ENCODE measurements at places on chromosomes 1 and 21.

DNA sequence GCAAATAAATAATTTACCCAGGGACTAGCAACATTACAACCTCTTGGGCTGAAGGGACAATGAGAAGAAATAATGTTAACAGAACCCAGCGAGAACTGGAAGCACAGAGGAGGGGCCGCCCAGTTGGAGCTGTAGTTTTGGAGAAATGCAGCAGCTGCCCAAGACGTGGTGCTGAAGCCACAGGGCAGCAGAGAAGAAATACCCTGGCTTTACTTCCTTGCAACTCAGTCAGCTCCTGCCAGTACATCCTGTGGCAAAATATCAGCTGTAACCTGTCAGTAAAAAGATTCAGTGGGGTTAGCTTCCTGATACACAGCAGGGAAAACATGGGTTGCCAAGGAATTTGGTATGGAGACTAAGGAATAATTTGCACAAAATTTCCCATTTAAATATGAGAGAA, 283.6 kb upstream of the USP25 start:
- DNase-seq, result no peak

DNA sequence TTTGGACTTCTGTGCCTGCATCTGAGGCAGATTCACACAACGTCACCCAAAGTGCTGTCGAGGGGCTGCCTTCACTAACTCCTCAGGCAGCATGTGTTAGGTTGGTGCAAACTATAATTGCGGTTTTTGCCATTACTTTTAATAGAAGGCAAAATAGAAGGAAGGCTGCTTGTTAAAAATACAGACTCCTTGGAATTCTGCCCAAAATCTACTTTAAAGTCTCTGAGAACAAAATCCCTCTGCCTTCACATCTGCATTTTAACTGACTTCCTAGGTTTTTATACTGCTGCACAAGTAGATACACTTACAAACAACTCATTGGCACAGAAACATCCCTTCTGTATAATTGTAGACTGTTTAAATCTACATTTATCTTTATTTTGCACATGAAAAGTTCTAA, 41.3 kb upstream of the SLC19A2 start:
- no peak for DNase-seq

DNA sequence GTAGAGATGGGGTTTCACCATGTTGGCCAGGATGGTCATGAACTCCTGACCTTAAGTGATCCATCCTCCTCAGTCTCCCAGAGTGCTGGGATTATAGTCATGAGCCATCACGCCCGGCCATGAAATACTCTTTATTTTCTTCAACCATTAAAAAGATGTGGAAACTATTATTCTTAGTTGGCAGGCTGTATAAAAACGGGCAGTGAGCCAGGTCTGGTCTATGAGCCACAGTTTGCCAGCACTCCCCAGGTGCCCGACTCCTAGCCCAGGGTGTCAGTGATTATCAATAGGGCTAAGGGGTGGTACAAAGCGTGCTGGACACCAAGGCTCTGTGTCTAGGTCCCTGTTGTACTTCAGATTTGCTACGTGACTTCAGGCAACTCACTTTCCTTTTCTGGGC, 3.7 kb upstream of the TMEM61 start:
- no peak for DNase-seq

DNA sequence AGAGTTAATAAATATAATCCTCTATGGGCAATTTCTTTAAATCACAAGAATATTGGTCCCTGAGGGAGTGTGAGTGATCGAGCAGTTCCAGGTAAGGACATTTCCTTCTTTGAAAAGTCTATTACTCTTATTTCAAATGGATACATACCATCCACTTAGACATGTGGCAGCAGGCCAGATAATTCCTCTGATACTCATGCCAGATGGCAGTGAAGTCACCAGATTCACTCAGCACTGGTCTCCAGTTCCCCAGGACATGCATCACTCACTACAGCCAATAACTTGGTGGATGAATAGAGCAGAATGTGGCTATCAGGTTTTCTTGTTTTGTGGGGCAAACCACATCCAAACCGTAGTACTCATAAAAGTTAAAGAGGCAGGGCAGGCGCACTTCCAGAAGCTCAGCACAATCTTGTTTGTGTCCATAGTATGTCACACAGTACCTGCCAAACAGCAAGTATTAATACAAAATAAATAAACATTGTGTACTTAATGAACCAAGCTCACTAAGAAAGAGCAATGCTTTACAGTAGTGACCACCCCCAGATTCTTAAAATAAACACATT, 74.2 kb upstream of the CD53 start:
- DNase-seq, result no peak

DNA sequence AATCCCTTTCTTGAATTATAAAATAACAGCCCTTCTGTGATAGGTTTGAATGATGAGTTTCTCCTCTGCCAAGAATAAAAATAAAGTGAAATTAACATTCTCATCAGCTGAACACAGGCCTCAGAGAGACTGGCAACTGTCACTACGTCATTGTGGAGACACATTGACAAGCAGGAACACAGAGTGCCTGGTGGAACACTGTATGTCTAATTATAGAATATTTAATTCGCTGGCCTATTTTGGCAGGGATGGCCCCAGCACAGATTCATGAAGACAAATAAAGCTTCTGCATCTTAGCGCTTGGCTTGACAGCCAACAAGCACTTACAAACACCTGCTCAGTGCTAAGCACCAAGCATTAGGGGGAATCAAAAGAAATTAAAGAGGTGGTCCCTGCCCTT, 52.0 kb upstream of the SMYD2 start:
- no peak for DNase-seq

DNA sequence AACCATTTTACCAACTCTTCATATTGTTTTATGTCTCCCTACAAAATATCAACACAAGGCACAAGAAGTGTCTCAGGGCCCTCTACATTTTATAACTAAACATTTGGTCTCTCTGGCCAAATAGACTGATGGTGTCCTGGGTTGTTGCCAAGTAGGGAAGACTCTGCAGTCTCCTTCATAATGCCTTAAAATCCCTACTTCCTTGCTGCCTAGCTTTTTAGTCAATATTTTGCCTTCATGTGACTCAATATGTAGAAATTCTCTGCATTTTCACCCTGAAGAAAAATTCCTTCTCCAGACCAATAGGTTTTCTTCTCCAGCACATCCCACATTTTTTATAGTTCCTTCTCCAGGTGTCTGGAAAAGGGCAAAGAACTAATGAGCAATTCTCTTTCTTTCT, 72.6 kb upstream of the IPO9 start:
- no peak for DNase-seq

- no peak for DNase-seq
These were observed 336.7 kb downstream of the DUSP10 start for GRCh38 chr1:221405146-221405545.

DNA sequence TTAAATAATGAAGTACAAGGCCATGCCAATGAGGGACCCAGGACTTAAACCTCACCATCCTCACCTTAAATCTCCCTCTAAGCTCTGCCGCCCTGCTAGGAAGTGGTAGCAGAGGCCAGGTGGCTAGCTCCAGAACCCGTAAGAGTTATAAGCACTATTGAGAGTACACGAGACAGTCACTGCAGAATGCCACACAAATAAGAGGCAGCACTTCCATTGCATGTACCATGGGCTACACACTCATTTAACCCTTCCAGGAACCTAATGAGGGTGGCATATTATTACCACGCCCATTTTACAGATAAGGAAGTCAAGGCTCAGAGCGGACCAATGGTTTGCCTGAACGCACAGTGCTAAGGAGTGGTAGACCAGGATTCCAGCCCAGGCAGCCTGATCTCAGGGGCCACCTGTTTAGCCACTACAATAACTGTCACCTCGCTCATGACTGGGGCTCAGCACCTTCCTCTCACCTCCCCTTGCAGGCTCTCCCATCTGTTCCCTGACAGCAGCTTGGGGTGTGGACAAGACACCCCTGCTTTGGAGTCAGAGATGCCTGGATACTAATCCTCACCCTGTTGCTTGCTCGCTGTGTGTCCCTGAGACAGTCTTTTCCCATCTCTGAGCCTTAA, 54.8 kb upstream of the ID3 start:
- no peak for DNase-seq

DNA sequence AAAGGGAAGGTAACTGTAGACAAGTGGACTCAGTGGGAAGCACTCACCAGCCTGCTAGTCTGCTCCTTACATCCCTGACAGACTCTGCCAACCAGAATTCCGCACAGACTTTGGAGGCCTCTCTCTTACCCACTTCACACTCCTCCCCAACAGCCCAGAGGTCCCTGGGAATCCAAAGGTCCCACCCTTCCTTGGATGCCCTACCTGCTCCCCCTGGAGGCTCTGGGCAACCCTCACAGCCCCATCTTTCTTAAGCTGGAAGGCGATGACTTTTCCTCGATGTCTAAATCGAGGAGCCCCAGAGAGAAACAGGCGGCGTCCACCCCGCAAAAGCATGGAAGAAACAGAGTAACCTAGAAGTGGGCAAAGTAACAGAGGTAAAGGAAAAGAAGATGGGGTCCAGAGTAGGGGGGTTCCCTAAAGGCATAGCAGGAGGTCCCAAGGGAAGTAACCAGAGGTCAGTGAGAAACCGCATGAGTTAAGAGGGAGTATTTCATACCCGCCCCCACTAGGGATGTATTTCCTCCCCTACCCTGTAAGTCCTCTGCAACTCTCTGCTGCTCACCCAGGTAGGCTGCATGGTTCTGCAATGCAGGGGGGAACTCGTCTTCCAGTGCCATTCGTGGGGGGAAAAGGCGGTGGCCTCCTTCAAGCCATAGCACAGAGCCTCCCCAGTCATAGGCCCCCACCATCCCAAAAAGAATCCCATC, 8.4 kb downstream of the ITGA10 start:
- DNase-seq, result no peak

DNA sequence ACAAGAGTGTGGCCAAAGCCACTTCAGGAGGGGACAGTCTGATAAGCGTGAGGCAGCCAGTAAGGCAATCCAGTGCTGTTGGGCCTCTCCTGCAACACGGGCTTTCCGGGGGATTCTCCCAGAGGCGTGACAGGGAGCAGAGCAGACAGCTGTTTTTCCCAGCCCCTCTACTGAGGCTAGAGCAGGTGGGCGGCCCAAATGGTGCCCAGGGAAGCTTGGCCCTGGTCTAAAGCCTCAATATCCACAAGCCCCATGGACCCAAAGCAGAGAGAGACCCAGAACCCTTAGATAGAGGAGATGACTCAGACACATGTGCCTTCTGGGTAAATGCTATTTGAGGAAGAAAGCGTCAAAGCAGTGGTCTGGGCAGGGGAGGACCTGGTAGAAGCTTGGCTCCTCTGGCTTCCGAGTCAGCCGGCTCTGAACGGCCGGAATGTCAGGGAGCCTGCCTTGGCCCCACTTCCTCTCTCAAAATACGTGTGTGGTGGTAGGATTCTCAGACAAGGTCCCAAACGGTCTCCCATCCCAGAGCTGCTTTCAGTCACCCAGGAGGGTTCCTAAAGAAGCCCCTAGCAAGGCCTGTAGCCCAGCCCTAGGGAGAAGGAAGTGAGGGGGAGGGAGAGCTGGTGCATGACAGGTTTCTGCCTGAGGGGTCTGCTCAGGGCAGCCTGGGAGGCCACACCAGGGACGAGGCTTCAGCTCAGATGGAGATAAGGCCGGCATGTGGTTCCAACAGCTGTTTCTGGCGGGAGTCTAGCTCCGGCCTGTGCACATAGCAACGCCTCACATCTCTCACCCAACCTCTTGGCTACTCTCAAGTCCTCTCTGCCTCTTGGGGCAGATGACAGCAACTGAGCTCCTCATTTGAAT, 28.8 kb downstream of the PIK3C2B start:
- DNase-seq, result no peak
